Smooth muscle cell of bladder (primary cell): ENCODE measurements at places on chromosomes 1 and 21. TPM values are rescaled to one million over a fixed set of nuclear protein-coding genes. Genes with fewer than 3 reads are reported as not detected.

MINDY1 gene
- 6.4 and 6.6 TPM in 2 replicates for total RNA-seq

AHCTF1 gene
- total RNA-seq = 17.6 and 19.0 TPM in 2 replicates

ANGPTL3 gene
- total RNA-seq = not detected in 2 replicates

IQGAP3 gene
- total RNA-seq = 2.3 and 2.5 TPM in 2 replicates

OR2T33 gene
- not detected in 2 replicates for total RNA-seq

S100A2 gene
- total RNA-seq = 1.8 and 2.6 TPM in 2 replicates

CLDN17 gene
- not detected in 2 replicates for total RNA-seq

NDUFV3 gene
- 43.2 and 46.5 TPM in 2 replicates for total RNA-seq

TSPEAR gene
- not detected in 2 replicates for total RNA-seq

LPAR3 gene
- total RNA-seq = 2.6 and 66.0 TPM in 2 replicates

ZNF687 gene
- total RNA-seq = 7.0 and 7.9 TPM in 2 replicates

RNU1-4 gene
- total RNA-seq = 3,030 and 4,050 TPM in 2 replicates

DNASE2B gene
- not detected in 2 replicates for total RNA-seq

TGFB2 gene
- total RNA-seq = 9.0 and 15.6 TPM in 2 replicates

S100A8 gene
- total RNA-seq = not detected in 2 replicates

PROX1 gene
- total RNA-seq = under 0.01 TPM in 2 replicates
